ENCODE measurements at places on chromosomes 11 and 22.

DNA sequence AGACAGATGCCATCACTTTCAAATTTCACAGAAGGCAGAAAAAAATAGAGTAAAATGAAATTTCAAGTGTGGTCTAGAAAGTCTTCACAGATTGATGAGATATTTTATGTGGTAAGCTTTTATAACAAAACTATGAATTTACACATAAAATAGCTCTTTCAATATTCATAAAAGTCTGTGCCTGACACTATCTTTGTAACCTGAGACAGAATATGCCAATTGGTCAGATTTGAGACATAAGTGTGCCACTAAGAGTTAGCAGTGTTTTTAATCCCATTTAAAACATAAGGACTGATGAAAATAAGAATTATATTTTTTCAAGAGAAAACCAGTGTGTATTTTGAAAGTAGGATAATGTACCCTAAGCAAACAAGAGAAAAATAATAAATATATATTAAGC lies 769.5 kb upstream of the LUZP2 start:
- no peak for DNase-seq

- DNase-seq, result no peak
Measured at GRCh38 chr11:33970984-33971466, 79.1 kb upstream of the LMO2 start.

DNA sequence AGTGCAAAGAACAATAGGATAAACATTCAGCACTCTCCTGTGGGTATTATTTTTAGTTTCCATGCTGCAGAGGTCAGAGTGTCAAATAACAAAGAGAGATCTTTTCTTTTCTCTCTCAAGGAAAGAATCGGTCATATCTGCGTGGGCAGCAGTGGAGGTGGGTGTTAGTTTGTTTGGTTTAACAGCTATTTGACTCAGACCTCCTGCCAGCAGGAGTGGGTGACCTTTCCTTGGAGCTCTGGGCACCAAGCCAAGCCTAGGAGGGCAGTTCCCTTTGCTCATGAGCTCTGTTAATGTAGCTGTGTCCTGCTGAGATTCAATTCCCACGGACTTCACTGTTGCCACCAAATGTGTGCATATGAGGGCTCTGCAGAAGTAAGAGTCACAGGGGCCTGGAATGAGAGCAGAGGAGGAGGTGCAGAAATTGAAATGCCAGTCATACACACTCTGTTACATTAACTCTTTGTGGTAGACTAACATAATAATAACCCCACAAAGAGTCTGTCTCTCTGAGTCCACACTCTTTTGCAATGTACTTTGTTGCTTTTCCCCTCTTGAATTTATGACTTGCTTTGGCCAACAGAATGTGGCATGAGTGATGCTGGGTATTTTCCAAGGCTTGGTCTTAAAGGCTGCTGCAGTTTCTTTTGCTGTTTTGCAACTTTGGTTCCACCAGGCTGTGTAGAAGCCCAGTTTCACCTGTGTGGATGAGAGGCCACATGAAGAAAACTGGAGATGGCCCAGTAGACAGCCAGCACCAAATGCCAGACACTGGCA lies 76.0 kb upstream of the GRK3 start:
- no peak for DNase-seq

GRCh38 chr11:72179049-72179803 lies 12.7 kb upstream of the FOLR1 start:
- no peak for DNase-seq

GRCh38 chr11:1299621-1300020 lies 9.8 kb downstream of the TOLLIP start:
- no peak for DNase-seq

GRCh38 chr11:33362051-33362910 lies 105.1 kb downstream of the HIPK3 start:
- no peak for DNase-seq

DNA sequence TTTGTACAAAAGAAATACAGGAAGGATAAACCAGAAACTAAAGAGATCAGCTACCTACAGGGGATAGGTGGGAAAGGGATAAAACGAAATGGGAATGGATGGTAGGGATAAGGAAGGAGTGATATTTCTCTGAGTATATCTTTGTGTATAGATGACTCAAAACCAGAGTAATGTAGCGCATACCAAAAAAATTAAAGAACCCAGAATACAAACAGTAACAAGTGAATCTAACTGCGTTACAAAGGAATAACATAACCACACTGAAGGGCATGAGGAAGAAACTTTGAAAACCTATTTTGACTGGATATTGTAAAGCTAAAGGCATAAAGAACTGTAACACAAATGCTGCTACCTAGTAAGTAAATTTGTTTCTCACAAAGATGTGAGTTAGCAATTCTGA lies 37.9 kb downstream of the MAPK1 start:
- DNase-seq, result no peak
